T-cell (primary cell): ENCODE measurements at places on chromosomes 1 and 21.

DNA sequence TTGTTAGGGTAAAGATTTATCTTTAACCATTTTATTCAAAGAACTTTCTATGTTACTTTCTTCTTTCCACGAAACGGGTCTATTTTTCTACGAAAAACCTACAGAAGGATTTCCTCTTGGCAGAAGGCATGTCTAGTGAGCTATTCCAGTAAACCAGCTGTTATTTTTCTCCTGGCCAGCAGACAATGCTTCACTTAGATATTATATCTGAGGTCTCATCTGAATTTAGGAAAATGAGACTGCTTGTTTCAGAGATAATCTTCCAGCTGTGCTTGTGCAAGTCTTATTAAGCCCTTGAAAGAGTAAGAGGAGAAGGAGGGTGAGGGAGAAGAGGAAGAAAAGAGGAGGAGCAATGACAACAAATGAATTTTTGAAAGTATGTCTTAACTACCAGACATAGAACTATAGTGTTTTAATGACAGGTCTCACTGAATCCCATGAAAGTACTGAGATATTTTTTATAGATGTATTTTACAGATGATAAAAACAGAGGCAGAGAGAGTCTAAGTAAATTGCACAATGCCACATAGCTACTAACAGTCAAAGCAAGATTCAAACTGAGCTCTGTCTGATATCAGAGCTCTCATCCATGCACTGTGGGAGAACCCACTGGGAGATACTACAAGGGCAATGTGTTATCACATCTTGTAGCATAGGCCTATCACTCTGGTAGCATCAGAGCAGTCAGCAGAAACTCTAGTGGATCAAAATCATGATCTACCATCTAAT is 54.6 kb upstream of the SAMSN1 start:
- DNase-seq: no peak

DNA sequence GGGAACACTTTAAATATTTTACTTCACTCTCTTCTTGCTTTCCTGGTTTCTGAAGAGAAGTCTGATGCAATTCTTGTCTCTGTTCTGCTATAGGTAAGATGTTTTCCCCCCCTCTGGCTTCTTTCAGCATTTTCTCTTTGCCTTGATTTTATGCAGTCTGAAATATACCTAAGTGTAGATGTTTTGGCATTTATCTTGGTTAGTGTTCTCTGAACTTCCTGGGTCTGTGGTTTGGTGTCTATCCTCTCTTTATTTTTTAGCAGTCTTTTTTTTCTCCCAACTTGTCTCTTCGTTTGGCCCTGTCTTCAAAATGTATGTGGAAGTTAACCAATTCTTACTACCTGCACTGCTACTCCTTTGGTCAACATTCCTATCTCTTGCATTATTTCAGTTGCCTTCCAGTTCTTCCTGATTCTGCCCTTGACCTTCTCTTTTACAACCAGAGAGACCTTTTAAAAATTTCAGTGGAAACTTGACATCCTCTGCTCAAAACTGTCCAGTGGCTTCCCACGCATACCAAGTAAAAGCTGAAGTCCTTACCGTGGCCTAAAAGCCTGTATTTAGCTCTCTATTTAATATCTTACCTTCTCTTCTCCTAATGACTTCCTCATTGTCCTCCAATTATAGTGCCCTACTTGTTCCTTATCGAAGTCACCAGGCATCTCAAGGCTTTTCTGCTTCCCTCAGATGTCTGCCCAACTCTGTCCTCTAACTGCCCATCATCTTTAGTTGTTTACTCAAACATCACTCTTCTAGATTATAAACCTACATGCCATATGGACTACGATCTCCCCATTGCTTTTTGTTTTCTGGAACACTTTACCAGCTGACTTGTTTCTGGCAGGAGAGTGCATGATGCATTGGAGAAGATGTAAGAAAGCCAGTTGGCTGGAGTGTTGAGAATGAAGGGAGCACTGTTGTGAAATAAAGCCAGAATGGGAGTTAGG is 40.9 kb downstream of the RAP1A start:
- DNase-seq: no peak

DNA sequence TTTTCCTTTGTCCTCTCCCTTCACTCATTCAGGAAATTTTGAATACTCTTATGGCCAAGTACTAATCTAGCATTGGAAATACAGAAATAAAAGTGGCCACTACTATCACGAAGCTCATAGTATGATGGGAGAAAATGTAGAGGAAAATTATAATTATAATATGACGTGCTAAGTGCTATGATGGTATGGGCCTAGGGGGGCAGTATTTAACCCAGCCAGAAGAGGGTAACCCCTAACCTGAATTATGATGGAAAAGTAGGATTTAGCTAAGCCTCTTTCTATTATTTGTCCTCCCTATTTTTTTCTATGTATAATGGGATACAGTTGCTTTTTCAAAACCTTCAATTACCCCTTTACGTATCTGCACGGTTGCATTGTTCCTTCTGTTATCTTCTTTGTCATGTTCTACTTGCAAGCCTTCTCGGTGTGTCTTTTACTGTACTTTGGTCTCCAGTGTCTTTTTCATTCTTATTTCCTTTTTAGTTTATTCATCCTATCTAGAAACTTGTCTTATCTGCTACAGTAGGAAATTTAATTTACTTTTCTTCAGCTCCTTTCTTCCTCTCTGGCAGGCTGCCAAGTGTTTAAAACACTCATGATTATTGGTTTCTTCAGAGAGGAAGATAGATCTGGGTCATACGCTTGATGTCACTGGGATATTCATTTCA is 88.8 kb upstream of the GPR52 start:
- DNase-seq: no peak

GRCh38 chr1:11562664-11563063 is 83.7 kb downstream of the DISP3 start:
- DNase-seq: no peak

GRCh38 chr1:68479501-68479900 is 17.4 kb downstream of the DEPDC1 start:
- no peak for DNase-seq

DNA sequence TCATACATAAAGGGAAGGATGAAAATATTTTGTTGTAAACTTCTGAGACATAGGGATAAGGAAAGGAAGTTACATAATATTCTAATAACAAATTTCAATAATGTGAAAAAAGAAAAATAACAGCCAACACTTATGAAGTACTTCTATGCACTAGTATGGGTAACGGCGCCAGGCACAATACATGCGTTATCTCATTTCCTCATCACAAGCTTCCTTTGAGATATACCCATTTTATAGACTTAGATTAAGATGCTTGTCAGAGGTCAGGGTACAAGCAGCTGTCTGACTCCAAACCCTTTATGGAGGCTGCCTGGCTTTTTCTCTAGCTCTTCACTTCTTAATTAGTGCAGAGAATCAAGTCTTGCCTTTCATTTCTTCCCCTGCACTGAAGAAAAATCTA is 41.3 kb downstream of the TCP10L start:
- DNase-seq: no peak

DNA sequence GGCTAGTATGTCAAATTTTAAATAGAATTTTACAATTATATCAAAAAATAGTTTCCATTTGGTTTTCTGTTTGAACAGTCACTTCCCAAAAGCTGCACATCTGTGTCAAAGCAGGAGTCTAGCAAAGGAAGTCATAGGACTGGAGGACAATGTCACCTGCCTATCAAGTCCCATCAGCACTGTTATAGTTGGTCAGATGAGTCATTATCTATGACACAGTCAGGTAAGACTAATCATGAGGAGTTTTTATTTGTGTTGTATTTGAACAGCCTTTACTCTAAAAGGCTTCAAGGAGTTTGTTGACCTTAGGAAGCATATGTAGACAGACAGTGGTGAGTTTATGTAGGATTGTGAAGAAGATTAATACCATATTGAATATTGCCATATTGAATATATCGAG is 74.2 kb upstream of the QSOX1 start:
- no peak for DNase-seq

GRCh38 chr1:6738987-6739676 is 37.5 kb upstream of the DNAJC11 start:
- DNase-seq: no peak

GRCh38 chr1:232561381-232561780 is 68.6 kb downstream of the SIPA1L2 start:
- no peak for DNase-seq

DNA sequence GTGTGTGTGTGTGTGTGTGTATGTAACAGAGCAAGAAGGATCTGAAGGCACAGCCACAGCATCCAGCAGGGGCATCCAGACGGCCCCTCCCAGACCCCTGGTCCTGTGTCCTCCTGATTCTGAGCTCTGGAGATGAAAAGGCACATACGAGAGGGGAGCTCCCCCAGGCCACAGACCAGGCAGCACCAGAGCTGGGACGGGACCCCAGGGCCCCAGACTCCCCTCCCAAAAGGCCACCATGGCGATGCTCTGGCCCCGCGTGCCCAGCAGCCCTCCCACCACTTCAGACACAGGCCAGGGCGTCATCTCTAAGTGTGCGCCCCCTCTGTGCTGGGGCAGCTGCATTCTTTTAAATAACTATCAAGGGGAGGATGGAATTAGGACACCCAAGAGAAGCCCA is 245.8 kb downstream of the MATN1 start:
- DNase-seq: no peak

DNA sequence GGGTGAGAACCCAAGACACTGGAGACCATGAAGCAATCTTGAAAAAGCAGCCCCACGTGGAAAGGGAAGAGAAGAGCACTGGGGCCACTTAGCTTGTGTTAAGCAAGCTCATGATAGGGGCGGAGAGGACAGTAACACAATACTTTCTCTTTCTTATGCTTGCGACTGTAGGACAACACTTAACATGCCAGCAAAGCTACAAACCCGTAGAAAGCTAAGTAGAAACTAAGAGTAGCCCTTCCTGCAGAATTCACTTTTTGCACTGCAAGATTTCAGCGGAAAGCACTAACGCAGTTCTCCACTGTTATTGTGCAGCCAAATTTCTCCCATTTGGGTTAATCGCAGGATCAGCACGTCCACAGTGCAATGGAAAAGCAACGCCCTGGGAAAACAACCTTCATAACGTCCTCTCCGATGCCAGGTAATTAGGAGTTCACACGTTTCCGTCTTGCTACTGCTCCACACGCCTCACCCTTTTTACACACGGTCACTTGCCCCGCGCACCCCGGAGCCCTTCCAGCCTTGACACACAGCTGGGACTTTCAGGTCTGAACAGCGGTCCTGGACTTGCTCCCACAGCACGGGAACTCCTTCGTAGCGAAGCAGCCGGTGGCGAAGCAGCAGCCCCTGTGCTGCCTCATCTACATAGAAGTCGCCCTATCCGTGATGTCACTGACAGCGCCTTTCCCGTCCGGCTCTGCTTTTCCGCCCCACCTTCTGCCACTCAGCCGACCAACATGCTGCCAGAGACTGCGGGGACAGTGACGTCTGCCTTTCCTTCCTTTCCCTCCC is 148.6 kb downstream of the PPIAL4G start:
- DNase-seq: peak; percentile 62

- DNase-seq: peak; percentile 53
These were observed 742 bp downstream of the ARTN start for GRCh38 chr1:43934101-43934985.

DNA sequence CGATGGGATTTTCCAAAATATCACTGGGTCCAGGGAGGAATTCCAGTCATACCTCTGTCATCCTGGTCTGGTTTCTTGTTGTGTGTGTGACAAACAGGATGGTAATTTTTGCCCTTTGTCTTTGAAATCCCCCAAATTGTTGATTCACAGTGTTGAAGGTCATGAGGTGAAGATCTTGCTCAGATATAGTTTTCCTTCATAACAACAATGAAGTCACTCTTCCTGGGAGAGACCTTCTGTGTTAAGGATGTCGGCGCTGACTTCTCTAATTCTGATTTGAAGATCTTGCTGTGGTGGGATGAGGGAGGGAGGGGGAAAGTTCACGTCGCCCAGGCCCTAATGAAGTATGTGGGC is 32.2 kb upstream of the MPZL1 start:
- DNase-seq: no peak

GRCh38 chr1:186536273-186536890 is 75.5 kb upstream of the PDC start:
- DNase-seq: no peak

DNA sequence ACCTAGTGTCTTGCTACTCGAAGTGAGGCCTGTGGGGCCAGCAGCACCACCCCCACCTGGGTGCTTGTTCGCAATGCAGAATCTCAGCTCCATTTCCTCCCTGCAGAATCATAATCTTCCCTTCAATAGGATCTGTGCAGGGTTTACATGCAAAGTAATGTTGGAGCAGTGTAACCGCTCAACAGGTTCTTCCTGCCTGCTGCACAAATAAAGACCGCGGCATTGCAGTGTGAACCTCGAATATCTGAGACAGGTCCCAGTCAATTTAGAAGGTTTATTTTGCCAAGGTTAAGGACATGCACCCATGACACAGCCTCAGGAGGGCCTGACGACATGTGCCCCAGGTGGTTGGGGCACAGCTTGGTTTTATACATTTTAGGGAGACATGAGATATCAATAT is 119.2 kb downstream of the TLR5 start:
- no peak for DNase-seq

GRCh38 chr1:98661544-98662355 is at the start of gene SNX7:
SNX7 (plus strand) TSS chr1:98661721; CDS start chr1:98661732, 11 bp downstream.
- no peak for DNase-seq

DNA sequence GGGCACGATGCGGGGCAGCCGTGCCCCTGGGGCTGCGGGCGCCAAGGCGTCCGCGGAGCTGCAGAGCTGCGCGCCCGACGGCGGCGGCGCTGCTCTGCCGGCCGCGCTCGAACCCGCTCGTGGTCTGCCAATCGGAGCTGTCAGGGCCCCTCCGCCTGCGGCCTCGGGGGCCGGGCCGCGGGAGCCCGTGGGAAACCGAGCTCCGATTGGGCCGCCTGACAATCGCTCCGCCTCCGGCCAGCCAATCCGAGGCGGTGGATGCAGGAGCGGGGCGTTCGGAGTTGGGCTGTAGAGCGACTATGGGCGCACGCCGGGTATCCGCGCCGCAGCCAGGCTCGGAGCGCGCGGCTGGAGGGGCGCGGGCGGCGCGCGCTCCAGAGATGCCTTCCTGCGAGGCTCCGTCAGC is 100.5 kb upstream of the SOD1 start:
- DNase-seq: peak; percentile 85

DNA sequence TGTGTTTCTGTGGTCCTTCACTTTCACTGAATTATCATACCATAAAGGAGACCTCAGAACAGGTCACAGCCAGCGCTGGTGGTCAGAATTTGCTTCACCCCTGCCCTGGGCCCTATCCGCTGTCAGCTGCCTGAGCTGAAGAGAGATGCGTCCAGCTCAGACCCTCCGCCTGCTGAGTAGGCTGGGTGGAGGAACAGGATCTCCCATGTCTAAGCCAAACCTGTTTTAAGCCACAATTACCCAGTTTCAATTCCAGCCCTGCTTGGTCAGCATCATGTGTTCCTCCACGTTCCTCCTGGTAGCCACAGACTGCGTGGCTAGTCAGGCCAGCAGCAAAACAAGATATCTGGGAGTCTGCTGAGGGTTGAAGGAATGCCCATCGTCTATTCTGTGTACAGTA is 13.5 kb upstream of the BGLAP start:
- DNase-seq: no peak
